ENCODE measurements at places on chromosomes 5 and 9.

- no peak for DNase-seq
Observed at GRCh38 chr9:136532799-136533774, 12.8 kb downstream of the NOTCH1 start.

GRCh38 chr5:67123819-67124218 lies 72.8 kb downstream of the CD180 start:
- DNase-seq = no peak

DNA sequence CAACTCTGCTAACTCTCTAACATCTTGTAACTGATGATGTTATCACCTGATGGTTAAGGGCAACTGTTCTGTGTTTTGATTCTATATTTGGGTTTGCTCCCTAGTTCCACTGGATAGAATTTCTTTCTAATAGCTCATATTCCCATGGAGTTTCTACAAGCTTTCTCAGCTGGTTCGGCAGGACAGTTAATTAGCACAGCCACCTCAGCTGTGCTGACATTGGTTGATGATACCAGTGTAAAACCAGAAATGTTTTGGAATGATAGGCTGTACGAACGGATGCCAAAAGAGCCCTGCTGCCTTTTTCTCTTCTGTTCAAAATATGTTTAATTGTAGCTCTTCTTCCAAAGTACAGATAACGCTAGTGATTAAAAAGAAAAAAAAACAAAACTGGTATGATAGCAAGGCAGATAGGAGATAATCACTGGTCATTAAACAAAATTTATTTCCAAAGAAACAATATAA lies 440.5 kb upstream of the ZNF608 start:
- no peak for DNase-seq

DNA sequence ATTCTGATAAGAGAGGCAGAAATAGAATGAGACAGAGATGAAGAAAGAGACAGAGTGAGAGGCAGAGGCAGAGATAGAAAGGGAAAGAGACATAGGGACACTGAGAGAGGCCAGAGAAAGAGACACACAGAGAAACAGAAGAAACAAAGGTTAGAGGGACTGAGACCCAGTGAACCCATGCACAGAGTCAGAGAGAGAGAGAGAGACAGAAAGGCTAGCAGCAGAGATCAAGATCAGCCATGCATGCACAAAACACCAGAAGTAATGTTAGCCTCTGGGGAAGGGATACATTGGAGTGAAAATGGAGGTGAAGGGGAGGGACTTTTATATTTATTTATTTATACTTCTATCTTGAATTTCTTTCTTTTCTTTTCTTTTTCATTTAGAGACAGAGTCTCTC lies 14.1 kb upstream of the SPARC start:
- DNase-seq = peak; percentile 64

GRCh38 chr9:127806871-127807270 lies 4.2 kb downstream of the FPGS start:
- no peak for DNase-seq

DNA sequence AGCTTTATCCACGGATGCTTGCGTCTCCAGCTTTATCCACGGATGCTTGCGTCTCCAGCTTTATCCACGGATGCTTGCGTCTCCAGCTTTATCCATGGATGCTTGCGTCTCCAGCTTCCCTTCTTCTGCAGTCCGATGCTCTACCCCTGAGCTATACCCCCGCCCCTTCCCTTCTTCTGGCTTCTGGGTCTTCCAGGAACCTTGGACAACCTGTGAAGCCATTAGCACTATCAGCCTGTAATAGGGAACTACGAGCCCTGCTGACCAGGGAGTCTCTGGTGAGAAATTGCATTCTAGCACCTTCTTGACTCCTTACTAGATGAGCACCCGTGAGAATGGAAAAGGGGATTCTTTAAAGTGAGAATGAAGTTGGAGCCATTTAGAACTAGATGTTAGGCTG lies 39.1 kb upstream of the SH3PXD2B start:
- no peak for DNase-seq

- DNase-seq = no peak
Observed at GRCh38 chr9:135486267-135487065, 6.9 kb downstream of the PPP1R26 start.

- peak; percentile 45 for DNase-seq
Observed at GRCh38 chr5:57172466-57173318, 1.2 kb upstream of the GPBP1 start.

GRCh38 chr9:123957168-123957721 lies 27.3 kb upstream of the DENND1A start:
- peak; percentile 8 for DNase-seq

GRCh38 chr5:157523976-157524375 lies 51.6 kb downstream of the ADAM19 start:
- no peak for DNase-seq

GRCh38 chr9:96149533-96150280 lies 152.3 kb downstream of the HSD17B3 start:
- DNase-seq = no peak

- no peak for DNase-seq
Observed at GRCh38 chr5:80387063-80387768, 20.6 kb upstream of the ZFYVE16 start.

DNA sequence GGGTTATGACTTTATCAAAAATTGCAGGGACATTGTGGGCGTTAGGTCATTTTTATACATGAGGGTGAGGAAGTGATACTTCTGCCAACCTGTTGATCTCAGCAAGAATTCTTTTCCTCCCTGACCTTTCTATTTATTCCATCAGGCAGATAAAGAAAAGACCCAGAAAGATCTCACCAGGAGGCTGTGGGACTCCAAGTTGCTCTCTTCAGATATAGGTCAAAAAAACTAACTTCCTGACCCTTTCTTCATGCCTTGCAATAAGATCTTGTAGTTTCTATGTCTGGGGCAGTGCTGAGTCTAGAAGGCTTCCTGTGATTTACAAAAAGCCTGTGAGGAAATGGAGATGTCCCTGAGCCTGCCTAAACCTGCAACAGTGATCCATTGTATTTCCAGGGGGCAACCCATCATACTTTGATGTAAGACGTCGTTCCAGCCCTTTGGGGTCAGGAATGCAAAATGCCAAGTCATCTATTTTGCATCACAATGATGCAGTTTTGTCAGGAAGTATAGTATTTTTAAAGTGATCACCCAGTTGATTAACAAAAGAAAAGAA lies 22.0 kb upstream of the PIK3R1 start:
- DNase-seq = no peak

DNA sequence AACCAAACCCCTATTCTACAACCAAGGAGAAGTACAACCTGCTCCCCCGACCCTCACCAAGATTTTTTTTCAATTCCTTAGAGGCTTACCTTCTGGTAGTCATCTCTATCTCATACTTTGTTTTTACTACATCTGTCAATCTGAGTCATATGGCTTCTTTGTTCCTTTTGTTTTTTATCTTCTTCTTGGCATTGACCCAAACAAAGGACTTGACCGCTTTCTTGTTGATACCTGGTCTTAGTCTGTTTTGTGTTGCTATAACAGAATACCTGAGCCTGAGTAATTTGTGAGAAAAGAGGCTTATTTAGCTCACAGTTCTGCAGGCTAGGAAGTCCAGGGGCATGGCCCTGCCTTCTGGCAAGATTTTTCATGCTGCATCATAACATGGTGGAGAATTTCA lies 352.7 kb downstream of the MLLT3 start:
- no peak for DNase-seq

DNA sequence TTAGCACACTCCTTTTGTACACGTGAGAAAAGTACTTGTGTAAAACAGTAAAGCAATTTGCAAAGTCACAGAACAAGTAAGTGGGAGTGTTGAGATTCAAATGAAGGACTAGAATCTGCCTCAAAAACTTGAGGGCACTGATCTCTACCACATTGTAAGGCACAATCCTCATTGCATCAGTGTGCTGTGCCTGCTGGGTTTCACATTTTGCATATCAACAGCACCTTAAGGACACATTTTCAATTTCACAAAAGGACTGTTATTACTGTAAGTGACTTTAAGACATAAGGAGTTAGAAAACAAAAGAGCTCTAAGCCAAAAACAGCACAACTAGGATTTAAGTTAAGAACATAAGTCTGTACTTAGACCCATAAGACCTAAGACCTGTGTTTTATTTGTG lies 44.7 kb upstream of the HK3 start:
- DNase-seq = no peak

DNA sequence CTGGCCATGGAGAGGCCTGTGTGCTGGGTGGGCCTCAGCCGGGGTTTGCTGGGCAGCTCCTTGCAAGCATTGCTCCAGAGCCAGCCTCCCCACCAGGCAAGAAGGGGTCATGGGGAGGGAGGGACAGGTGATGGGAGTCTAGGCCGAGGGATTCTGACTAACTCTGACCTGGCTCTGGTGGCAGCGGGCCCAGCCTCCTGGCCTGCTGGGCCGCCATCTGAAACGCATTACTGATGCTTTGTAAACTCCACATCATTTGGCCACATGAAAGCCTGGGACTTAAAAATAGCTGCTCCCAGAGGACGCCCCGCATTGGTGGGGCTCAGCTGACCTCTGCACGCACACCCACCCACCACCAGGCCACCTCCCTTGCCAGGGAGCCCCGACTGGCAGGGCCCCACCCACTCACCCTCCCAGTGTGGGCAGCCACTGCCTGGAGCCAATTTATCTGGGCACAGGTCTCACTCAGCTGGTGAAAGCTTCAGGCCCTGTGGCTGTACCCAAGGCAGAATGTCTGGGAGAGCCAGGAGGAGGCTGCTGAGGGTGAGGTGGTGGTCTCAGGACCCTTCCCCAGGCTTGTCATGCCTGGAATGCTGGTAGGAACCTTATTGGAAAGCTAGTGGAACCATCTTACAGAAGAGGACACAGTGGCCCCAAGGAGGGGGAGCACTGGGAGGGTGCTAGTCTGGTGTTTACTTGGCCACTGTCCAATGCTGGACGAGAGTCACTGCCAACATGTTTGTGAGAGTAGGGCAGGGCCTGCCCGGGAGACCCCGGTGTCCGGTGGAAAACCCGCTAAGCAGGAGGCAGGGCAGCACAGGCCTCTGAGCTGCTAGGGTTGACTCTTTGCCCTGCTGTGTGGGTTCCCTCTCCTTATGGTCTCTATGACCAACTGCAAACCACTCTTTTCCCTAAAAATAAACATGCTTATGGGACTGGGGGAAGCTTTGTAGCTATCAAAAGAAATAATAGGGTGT lies 10.8 kb downstream of the TCF7 start:
- peak; percentile 86 for DNase-seq

DNA sequence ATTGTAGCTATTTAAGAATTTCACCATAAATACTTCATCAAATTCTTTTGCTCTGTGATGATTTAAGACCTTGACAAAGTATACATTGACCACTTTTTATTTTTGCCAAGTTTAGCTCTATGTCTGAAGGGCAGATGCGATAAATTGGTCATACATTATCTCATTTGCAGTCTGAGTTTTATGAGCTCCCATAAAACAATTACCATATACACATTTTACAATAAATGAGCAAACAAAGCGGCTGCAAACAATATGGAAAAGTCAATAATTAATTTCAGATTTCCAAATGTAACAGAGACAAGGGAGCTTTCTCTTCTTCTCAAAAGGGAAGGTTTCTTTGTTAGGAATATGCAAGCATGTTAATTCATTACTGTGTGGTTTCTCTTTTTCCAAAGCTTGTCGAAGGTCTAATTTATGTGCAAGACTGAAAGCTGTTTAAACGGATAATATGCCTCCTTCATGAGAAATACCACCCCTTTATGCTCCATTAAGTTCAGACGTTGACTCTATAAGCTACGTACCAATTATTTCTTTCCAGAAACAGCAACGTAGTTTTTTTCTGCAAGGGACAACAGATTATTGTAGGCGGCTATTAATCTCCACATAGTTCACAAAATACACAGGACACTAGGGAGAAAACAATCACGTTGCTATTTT lies 7.0 kb upstream of the IZUMO3 start:
- no peak for DNase-seq

DNA sequence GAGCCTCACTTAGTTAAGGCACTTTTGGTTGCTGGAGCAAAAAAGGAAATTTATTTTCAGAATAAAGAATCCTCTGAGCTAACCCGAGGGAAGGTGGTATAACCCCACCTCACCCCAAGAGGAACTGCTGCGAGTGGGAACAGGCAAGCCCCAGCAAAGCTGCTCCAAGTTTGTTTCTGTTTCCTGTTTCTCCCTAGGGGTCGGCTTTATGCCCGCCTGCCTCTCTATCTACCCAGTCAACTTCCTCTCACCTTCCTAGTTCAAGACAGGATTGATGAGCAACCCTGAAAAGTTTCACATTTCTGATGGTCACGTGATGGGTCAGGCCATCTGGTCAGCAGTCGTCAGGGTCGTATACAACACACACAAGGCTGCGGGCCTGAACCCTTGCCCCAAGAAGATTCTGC lies 31.1 kb downstream of the TRIO start:
- DNase-seq = peak; percentile 66

GRCh38 chr9:75797085-75797580 lies 93.3 kb upstream of the PCSK5 start:
- DNase-seq = no peak

- DNase-seq = no peak
Observed at GRCh38 chr9:137310189-137311052, 8.3 kb upstream of the NRARP start.

DNA sequence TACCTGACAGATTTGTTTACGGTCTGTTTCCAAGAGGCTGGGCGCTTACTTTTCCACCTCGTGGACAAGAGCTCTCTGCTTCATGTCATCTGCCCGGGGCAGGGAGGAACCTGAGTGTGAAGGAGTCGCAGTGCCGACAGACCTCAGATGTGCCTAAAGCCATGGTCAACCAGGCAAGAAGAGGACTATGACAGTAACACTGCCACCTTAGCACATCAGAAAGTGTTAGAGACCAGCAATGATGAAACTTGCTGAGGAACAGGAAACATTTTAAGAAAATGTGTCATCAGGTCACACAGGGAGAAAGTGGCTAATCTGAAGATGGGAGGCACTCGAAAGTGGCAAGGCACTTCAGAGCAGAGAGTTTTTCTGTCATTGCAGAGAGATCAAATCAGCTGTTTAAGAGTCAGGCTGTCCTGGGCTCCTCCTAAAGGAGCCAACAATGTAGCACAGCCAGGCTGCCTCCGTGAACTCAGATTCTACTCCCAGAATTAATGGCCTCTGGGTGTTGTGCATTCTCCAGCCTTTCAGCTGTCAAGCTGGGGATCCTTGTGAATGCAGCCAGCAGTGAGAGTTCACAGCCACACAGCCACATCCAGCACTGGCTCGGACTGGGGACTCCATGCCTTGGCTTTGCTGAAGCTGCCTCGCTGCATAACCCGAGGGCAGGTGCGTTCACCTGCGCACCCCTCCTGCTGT lies 94.6 kb downstream of the RAPGEF1 start:
- DNase-seq = peak; percentile 57

GRCh38 chr5:177077335-177077734 lies 9.4 kb upstream of the FGFR4 start:
- DNase-seq = peak; percentile 17
